Smooth muscle cell of trachea (primary cell): ENCODE measurements at places on chromosomes 12 and 14. TPM values are rescaled to one million over a fixed set of nuclear protein-coding genes. Genes with fewer than 3 reads are reported as not detected.

The AVPR1A gene
- not detected in 2 replicates for total RNA-seq

The WSB2 gene
- total RNA-seq: 98.9 and 105 TPM in 2 replicates

The NID2 gene
- 186 and 315 TPM in 2 replicates for total RNA-seq

The PPP1R1A gene
- total RNA-seq: not detected in 2 replicates

The RILPL2 gene
- 3.8 and 4.0 TPM in 2 replicates for total RNA-seq

The LRIG3 gene
- total RNA-seq: 162 and 211 TPM in 2 replicates

The EFCAB11 gene
- 3.1 and 10.8 TPM in 2 replicates for total RNA-seq

The DPPA3 gene
- total RNA-seq: not detected in 2 replicates

The SVOP gene
- not detected in 2 replicates for total RNA-seq
